ENCODE measurements at places on chromosomes 2 and 18.

DNA sequence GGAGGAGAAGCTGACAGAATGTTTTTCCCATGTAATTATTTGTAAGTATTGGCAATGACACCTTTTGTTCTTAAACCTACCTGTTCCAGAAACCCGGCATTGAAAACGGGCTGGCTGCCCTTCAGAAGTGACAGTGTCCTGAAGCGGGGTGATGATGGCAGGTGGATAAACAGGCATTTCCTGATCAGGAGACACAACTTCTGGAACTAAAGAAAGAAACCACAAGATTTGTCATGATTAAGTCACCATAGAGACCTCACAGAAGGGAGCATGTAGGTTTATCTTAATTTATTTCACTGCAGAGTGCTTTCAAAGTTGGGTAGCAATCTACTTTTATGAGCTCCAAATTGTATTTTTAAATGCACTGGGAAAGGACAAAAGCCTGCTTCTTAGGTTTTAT is 43.1 kb downstream of the TTN start:
- DNase-seq: no peak

GRCh38 chr18:79760348-79760747 is 37.4 kb upstream of the KCNG2 start:
- no peak for DNase-seq

GRCh38 chr2:168448980-168449379 is 7.1 kb upstream of the CERS6 start:
- no peak for DNase-seq

GRCh38 chr2:27958711-27959378 is 68.3 kb downstream of the BABAM2 start:
- DNase-seq: peak; percentile 14

DNA sequence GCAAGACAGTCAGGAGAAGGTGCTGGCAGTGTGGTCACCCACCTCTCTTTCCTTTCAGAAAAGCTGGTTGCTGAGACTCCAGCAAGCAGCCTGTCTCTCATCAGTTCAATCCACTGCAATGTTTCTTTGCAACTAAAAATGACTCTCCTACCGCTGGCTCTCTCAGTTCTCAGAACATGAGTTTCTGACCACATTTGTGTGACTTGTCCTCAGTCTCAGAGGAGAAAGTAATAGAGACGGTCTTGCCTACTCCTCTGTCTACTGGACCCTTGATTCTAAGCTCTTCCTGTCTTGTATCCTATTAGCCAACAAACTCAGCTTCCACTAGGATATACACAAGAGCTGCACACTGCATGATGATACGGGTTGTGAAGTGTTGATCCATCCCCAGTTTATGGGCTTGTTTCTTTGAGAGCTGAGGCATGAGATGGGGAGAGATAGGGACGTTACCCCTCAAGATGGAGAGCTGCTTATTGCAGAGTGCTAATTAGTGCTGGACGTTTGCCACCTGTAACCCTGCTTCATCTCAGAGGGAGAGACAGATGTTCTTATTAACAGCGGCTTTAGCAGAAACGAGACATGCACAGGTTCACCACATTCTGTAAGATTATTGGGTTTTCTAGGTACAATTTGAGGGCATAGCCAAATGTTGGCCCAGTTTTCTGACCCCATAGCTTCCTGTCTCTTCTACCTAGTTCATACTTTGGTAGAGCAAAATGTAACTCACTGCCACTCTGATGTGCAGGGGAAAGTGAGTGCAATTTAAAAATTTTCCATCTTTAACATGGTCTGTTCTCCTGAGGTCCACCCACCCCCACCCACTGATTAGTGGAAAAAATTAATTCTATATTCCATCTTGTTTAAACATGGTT is 32.4 kb upstream of the YWHAQ start:
- DNase-seq: no peak

Data from inflammatory macrophage treated with lipopolysaccharide for 4 hours (primary cell).